ENCODE measurements at places on chromosomes 7 and 10.

GRCh38 chr10:78543749-78544362, 510.2 kb downstream of the RPS24 start:
- no peak for DNase-seq

DNA sequence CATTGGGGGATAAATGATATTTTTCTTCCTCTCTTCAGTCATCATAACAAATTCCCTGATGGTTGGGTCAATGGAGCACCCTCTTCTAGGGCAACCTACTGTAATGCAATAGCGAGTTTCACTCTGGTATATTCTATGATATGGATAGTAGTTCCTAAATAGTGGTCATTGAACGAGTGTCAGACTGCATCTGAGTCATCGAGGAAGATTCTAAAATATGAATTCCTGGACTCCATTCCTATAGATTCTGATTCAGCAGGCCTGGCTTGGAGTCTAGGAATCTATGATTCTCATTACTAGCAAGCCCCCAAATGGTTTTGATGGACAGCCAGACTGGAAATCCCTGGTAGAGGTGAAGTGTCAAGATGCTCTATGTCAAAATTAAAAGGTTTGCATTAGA, 254.5 kb downstream of the BUB3 start:
- DNase-seq = no peak

DNA sequence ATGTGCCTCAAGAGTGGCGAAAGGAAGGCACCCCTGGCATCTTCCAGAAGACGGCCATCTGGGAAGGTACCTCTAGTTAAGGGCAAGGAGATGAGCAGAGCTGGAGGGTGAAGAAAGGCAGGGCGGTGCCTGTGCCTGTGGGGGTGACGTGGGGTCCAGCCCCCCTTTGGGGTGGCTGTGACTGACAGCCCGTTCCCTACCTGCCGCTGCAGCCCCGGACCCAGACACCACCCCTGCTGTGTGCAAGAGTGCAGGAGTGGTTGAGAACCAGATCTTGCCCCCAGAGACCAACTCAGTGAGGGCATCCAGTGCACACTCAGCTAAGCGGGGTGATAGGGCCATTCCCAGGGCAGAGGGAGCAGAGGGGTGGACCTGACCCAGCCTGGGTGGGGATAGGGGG, 4.3 kb upstream of the MUC17 start:
- DNase-seq = no peak

DNA sequence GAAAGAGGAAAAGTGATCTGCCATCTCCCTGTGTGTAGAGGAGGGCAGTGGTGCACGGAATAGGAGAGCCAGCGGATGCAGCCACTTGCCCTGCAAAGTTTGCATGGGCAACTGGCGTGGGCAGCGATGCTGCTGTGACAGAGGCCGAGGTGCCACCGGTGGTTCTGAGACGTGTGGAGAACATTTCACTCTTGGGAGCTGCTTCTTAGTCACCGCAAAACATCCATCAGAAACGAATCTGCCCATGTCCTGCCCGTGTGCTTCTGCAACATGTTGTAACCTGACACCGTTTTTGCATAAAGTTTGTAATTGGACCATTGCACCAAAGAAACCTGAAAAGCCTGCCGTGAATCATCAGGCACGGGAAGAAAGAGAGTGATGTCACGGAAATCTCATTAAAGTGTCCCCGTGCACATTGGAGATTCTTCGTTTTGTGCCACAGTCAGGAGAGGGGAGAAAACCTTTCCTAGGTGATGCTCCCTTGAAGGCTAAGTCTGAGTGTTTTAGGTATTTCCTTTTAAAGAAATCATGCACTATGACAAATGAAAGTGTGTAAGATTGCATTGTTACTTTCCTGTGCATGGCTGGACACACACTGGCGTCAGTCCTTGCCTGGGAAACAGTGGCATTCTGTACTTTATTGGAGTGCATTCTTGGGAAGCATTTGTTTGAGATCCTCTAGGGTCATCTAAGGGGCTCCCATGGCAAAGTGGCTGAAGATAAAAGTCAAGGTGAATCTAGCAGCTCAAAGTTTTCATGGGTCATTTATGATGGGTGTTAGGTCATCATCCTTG, 302.6 kb downstream of the KLF6 start:
- no peak for DNase-seq

DNA sequence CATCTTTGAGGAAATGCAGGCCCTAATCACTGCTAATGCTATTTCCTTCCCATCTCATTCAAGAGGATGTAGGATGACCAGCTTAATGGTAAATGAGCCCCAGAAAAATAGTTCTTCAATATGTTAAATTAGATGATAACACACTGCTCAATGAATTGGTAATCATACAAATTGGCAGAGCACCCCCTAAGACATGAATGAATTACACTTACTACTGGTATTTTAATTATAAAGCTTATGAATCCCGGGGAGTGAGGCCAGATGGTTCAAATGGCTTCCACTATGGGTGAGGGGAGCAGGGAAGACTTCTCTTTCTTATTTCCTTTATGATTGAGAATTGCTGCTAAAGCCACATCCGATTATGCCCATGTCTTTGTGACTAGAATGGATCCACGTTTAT, 159.2 kb upstream of the TARP start:
- no peak for DNase-seq

DNA sequence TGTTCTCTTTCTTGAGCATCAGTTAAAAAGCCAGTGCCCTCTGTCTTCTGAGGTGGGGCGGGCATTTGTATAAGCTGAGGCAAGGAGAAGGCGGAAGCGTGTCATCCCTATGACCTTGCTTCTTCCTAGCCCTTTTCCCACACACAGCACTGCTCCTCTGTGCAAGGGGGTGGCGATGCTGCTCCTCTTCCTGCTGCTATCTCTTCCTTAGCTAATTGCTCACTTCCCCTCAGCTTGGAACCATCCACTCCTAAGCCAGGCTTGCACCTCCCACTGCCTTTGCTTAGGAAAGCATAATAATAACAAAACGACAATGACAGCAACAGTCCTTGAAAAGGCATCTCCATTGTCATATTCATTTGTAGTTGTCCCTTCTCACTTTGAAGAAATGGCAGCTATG, 366.9 kb downstream of the PHTF2 start:
- no peak for DNase-seq

GRCh38 chr7:157150882-157151281, 12.2 kb downstream of the UBE3C start:
- no peak for DNase-seq

- no peak for DNase-seq
These were observed 141.9 kb downstream of the DNAJB9 start for GRCh38 chr7:108711611-108712010.

GRCh38 chr10:78044699-78045098, 11.0 kb downstream of the RPS24 start:
- DNase-seq = no peak

DNA sequence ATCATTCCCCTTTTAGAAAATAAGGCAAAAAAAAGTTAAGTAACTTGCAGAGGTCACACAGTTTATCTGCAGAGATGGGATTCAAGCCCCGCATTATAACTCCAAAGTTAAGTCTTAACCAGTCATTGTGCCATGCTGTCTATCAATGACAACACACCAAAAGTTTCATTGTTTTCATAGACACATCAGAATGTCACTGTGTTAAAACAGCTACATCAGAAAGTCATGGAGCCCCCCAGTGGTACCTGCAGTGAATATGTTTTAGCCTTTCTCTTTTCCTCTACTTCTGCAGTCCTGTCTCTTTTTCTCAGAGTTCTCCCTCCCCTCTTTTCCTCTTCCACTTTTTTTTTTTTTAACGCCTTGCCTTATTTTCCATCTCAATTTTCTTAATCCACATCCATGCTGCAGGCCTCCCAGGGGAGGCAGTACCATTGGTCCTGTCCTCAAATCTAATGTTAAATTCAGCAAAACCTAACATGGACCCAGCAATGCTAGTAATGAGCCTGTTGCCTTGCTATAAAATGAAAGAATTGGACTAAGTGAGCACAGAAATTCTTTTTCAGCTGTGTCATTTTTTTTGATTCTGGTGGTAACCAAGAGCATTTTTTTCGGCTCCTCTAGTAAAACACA, 3.8 kb upstream of the NRCAM start:
- DNase-seq = no peak

- no peak for DNase-seq
These were observed 14.6 kb upstream of the GNAT3 start for GRCh38 chr7:80526472-80526871.

DNA sequence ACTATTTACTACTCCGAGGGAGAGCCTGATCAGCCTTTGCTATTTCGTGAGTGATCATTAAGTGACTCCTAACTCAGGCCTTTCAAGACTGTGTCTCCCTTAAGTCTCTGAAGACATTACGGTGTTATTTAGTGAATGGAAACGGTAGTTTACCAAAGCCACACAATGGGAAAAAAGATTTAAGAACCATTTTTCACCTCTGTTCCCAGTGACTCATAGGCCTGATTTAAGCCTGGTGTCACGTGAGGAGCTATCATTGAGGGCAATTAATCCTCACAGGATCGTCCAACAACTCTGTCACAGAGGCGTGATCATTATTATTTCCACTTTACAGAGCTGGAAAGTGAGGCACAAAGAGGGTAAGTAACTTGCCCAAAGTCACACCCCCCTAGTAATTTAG, 20.3 kb downstream of the C10orf90 start:
- DNase-seq = no peak

- DNase-seq = no peak
These were observed 1.2 kb downstream of the SLC18A3 start for GRCh38 chr10:49611166-49611815.

DNA sequence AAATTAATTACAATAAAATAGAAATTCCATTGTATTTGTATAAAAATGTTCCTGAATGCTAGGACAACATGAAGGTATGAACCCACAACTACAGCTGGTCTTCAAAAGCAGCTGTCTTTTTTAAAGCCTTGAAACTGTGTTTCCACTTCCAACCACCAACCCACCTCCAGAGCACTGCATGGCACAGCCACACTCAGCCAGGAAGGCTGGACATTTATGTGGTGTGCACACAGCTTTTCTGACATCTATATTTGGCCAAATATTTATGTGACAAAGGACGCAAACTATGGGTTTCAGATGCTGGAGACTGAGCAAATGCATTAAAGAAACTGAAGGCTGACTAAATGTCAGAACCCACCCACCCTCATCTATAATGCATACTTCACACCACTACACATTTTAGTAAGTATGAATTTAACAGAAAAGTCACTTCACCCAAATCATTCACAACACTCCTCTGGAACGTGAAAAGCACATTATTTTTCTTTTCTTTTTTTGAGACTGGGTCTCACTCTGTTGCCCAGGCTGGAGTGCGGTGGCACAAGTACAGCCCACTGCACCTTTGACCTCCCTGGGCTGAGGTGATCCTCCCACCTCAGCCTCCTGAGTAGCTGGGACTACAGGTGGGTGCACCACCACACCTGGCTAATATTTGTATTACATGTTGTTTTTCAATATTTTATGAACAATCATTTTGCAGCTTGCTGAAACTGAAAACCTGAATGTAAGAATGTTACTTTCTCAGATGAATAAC, 27.9 kb upstream of the DAGLB start:
- no peak for DNase-seq

- DNase-seq = no peak
These were observed 704 bp downstream of the ZNRF2 start for GRCh38 chr7:30285067-30285535.

DNA sequence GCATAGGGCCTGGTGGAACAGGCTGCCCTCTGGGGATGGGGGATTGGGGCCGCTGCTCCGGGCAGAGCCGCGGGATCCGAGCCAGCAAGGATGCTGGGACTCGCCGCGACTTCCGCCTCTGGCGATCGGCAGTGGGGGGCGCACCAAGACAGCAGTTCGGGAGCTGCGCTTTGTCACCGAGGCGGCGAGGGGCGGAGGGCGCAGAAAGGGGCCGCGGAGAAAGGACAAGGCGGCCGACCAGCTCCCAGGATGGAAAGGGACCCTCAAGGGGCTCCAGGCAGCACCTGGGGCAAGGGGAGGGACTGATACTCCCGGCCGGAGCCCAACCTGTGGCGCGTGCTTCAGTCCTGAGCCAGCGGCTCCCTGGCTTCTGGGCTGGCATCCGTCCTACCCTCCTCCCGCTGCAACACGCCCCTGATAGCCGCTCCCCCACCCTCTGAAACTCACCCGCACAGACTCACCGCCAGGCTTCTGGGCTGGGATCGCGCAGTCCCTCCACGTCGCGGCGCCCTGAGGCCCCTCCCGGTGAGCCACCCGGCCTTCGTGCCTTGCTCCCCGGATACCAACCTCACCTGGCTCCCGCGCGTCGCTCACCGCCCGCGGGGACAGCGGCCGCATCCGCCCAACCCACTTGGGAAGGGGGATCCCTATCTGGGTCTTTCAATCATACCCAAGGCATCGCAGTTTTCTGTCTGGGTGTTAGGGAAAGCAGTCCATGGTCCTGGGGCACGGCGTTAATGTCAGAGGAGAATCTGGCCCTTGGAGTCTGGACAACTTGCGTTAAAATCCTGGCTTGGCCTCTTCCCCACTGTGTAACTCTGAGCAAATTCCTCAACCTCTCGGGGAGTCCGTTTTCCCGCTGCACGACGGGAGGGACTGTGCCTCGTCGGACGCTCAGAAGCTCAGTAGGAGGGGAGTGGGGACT, 7.0 kb upstream of the EVX1 start:
- no peak for DNase-seq
